ENCODE measurements at places on chromosomes 11 and 22.

DNA sequence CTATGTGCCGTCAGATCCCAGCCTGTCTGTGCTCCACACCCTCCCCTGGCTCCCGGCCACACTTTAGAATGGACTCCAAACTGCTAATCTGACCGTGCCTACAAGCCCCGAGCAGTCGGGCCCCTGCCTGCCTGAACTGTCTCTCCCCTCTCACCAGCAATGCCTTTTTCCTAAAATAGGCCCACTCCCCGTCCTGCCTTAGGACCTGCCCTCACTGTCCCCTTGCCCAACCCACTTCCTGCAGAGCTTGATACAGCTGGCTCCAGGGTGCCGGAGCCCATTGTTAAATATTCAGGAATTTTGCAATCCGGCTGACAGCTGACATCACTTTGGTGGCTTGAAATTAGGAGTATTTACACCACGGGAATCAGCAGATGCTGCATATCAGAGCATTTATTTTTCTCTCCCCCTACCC lies 21.4 kb downstream of the MN1 start:
- no peak for DNase-seq

DNA sequence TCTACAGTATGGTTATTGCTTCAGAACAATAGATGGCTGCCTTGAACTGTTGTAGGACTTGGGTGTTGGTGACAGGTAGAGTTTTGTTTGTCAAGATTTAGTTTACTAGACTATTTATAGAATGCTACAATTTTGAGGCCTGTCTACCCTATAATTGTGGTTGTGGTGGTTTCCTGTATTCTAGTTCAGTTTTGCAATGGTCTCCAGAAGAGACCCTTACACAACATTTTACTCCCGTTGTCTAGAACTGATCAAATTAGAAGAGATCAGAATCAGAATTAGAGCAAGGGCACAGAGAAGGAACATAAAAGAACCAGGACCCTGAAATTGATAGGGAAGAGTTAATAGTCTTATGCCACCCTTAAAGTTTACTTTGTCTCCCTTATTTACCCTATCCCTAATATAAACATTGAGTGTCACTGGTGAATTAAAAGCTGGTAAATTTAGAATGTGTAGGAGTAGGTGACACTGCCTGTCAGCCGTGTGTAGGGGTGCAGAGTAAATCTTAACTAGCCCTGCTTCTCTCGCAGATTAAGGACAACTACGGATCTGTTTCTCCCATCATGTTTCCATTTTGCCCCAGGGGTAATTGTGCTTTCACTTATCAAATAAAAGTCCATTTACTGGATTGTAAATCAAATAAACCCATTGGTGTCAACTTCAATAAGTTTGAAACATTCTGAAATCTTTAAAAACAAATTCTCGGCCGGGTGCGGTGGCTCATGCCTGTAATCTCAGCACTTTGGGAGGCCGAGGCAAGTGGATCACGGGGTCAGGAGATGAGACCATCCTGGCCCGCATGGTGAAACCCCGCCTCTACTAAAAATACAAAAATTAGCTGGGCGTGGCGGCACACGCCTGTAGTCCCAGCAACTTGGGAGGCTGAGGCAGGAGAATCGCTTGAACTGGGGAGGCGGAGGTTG lies 10.9 kb upstream of the PHLDB1 start:
- DNase-seq, result no peak

DNA sequence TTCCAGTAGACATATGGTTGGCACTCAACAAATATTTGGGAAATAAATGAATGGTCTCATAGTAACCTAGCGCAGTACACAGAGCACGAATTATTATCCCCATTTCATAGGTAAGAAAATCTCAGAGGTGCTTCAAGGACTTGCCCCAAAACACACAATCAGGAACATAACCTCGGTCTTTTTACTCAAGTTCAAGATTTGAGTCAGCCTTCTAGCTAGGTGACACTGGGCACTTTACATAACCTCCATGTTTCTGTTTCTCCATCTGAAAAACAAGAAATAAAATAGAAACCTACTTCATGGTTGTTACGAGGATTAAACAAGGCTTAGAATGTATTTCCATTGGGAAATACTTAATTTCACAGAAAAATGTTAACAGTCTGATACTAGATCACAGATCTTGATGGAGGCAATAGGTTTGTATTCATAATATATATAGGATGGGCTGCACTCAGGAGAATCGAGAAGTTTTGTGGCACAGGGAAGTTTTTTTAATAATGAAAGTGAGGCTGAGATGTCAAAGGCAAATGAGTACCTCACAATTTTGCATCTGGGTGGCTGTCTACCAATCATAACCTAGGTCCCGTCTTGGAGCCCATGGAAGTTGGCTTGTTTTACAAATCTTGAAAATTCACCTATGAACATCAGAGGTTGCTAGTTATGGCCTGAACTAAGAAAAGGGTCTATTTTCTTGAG lies 147.4 kb upstream of the ZC3H12C start:
- no peak for DNase-seq

DNA sequence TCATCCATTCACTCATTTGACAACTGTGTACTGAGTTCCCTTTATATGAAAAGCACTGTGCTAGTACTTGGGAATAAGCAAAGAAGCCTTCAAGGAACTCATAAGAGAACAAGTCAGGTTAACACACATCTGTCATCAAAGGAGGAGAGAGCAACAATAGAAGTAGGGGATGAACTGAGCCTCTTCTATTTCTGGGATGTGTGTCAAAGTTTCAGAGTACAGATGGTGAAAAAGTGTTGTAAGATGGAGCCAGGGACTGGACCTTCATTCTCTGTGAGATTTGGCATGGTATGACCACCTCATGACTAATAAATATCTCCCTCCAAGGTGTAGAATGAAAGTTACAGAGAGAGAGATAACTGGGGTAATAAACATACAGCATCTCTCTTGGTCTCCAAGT lies 349.8 kb upstream of the PLET1 start:
- no peak for DNase-seq

DNA sequence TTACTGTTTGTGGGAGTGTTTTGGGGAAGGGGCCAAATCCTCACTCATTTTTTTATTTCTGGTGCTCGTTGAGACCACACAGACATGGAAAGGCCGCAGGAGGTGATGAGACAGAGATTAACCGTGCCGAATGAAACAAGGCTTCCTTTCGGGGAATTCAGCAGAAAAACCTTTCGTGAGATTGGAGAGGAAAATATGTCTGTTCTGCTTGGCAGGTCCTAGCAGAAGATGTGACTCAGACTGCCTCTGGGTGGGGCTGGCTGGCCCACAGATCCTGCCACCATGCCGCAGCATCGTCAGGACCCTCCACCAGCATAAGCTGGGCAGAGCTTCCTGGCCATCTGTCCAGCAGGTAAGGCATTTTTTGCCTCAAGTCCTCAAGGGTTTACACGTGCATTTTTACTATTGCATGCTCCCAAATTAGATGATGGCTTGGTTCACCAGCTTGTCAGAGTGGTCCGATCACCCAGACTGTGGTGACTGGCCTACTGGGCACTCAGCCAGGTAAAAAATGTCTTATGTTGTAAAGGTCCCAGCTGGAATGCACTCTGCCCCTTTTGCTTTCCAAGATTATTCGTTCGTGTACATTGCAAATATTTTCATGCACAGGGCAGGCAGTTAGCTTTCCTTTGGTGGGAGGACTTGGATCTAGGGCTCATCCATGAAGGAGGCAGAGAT lies 1.5 kb downstream of the DDB2 start:
- DNase-seq, result no peak

DNA sequence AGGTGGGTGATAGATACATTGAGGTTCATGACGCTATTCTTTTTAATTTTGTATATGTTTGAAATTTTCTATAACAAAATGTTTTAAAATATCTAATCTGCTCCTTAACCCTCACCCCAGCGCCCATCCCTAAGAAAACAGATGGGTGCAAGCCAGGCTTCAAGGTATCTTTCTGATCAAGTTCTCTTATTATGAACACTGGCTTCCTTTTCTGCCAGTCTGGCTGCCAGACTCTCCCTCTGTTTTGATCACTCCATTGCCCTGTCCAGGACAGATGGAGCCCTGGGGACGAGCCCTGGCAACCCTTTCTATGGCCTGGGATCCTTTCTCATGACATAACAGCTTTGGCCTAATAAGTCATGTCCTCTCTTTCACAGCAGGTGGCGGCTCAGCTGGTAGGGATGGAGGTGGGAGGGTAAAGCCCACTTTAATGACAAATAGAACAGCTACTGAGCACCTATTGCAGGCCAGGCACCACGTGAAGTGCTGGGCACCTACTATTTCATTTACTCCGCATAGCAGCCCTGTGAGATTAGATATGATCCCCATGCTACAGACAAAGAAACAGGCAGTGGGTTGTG lies 38.4 kb downstream of the DRD2 start:
- no peak for DNase-seq

GRCh38 chr22:47161631-47162030 lies 399.2 kb downstream of the TBC1D22A start:
- DNase-seq, result no peak

- no peak for DNase-seq
Observed at GRCh38 chr22:48099671-48100070, 1337.2 kb downstream of the TBC1D22A start.

- no peak for DNase-seq
Observed at GRCh38 chr22:35783943-35784614, 66.4 kb downstream of the APOL5 start.

GRCh38 chr22:25085930-25086901 lies 113.4 kb upstream of the CRYBB3 start:
- DNase-seq, result no peak

DNA sequence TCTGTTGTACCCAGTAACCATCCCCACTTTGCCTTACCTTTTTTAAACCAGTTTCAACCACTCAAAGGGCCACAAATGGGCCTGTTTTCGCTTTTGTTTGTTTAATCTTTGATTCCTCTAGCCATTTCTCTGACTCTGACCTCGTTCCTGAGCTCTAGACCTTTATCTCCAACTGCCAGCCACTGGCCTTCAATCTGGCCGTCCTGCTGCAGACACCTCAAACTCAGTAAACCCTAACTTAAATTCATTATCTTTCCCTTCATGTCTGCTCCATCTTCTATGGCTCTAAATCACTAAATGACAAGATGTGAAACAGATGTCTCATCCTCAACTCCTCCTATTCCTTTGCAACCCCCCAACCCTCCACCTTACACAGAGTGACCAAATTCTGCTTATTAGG lies 1.3 kb upstream of the GDPD4 start:
- DNase-seq, result no peak

DNA sequence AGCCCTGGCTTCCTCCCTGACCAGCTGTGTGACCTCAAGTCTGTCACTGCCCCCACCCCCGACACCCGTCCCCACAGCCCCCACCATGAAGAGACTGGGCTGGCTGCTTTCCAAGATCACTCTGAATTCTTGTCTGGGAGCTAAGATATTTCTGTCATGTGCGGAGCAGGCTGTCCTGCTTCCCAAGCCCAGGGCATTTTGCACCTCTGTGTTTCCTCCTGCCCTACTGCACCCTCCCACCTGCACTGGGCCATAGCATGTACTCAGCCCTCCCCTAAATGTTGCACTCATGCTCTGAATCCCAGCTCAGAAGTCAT lies 30.3 kb upstream of the MYEOV start:
- no peak for DNase-seq

DNA sequence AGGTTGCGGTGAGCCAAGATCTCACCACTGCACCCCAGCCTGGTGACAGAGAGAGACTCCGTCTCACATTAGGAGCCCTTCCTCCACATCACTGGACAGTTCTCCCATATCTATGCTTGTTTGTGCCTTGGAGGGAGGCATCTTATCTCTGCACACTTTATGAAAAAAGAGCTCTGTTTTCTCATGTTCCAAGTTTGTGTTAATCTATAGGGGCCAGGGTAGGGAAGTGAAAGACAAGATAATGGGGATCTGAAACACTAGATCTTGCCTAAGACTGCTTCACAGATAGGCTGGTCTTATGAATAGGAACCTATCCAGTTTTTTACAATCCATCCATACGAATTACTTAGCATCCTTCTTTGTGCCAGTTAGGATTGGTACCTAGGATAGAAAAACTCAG lies 17.1 kb downstream of the OR6Q1 start:
- DNase-seq, result no peak

- no peak for DNase-seq
Observed at GRCh38 chr11:103257360-103257759, 148.1 kb downstream of the DYNC2H1 start.

DNA sequence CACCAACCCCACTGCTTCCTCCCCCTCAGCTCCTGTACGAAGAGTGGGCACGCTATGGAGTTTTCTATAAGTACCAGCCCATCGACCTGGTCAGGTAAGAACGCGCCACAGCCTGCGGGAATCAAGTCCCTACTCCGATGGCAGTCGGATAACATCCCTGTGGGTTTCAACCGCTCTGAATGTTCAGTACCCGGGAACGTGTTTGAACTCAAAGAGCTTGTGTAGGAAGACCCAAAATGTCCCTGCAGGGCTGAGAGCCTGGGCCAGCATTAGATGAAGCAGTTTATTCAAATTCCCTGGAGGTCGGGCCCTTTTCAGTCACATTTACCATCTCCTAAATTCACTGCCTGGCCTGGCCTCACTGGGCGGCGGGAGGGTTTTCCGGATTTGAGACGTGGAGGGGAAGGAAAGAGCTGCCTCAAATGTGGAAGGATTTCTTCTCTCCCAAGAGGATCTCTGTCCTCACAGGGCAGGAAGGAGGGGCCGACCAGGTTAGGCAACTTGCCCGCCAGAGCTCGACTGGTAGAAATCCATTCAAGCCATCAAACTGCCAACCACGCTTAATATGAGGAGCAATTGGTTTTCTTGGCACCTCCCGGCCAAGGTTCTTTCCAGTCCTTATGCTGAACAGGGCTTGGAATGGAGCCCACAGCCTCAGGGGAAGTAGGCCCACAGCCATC lies 46.3 kb downstream of the ANO1 start:
- no peak for DNase-seq
